ENCODE measurements at places on chromosomes 2 and 18.

DNA sequence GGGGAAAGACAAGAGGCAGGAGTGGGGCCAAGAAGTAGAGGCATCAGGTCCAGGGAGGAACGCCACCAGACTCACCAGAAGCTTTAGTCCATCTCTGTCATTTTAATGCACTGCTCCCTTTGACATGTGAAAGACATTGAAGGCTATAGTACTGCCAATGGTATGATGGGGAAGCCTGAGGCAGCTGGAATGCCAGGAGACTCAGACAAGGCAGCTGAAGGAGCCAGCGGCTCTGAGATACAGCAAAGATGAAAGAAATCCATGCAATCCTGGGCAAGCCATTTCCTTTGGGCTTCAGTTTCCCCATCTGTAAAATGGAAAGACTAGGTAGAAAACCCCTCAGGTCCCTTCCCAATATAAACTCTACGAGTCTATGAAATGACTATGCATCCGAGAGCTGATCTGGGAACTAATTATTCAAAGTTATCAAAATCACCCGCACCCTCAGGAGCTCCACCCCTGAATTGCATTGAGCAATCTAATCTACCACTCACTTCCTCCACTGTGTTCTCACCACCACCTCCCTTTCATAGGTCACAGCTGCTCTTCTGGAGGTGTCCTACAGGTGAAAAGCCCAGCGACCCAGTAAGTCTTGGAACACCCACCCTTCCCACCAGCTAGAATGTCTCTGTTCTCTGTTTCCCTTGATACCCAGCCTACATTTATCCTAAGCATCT is 3.1 kb downstream of the CXCR2 start:
- no peak for DNase-seq

- DNase-seq = no peak
These were observed 668.5 kb downstream of the TSN start for GRCh38 chr2:122423934-122424333.

GRCh38 chr18:44536046-44536445 is 144.6 kb upstream of the SETBP1 start:
- DNase-seq = no peak

DNA sequence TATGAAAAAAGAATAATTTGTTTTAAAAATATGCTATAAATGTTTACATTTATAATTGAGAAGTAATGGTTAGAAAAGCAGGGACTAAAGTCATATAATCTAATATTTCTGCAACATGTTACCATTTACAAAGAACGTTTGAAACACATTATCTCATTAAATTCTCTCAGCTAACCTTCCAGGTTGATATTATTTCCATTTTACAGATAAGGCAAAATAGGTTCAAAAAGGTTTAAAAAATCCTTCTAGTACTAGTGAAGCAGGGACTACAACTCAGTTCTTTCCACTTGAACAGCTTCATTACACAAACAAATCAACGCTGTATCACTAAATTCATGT is 875 bp downstream of the FASTKD1 start:
- no peak for DNase-seq

GRCh38 chr18:28018351-28018750 is 158.6 kb downstream of the CDH2 start:
- no peak for DNase-seq

DNA sequence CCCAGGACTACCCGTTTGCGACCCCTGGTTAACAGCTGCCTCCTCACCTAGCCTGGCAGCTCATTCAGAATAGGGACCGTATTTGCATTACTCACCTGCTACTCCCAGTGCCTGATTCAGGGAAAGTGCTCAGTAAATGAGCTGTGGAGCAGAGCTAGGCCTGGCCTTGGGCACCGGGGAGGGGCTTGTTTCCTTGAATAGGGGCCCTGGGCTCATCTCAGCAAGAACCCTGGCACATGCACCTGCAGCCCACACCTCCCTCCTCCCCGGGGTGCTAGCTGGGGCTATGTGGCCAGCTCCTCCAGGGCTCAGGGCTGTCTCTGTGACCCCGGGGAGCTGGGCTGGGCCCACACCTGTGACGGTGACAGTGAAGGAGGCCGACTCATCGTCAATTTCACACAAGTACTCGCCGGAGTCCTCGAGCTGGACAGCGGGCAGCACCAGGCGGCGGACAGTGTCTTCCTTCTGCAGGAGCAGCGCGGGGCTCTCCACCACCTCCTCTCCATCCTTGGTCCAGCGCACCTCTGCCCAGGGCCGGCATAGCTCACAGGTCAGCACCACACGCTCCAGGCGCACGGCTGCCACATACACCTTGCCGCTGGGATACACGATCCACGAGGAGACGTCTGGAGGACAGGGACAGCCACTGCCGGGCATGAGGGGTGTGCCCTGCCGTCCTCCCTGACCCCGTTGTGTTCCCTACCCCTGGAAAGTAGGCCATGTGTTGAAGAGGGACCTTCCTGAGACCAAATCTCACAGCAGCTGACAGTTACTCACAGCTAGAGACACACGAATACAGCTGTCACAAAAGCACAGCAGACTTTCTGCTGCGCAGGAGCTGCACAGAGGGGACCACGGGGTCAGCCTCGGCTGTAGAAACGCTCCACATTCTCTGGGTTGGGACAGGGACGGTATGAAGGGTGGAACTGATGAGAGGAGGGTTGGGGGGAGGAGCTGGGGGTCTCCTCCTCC is 9.0 kb downstream of the OBSL1 start:
- DNase-seq = no peak

- no peak for DNase-seq
These were observed 634.6 kb upstream of the SLC39A10 start for GRCh38 chr2:195022508-195022830.

DNA sequence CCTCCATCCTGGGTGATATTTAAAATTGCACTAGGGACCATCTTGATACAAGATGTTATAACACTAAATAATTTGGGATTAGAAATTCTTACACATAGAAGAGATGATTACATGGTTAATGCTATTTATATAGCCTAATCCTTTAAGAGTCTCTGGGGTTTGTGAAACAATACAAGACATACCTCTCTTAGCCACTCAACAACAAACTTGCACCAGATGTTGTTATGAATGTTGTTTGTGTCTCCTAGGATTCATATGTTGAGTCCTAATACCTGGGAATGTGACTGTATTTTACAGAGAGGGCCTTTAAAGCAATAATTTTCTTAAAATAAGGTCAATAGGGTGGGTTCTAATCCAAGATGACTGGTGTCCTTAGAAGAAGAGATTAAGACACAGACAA is 678.3 kb downstream of the NYAP2 start:
- DNase-seq = no peak

- no peak for DNase-seq
These were observed 3.5 kb downstream of the CPO start for GRCh38 chr2:206942592-206943478.

DNA sequence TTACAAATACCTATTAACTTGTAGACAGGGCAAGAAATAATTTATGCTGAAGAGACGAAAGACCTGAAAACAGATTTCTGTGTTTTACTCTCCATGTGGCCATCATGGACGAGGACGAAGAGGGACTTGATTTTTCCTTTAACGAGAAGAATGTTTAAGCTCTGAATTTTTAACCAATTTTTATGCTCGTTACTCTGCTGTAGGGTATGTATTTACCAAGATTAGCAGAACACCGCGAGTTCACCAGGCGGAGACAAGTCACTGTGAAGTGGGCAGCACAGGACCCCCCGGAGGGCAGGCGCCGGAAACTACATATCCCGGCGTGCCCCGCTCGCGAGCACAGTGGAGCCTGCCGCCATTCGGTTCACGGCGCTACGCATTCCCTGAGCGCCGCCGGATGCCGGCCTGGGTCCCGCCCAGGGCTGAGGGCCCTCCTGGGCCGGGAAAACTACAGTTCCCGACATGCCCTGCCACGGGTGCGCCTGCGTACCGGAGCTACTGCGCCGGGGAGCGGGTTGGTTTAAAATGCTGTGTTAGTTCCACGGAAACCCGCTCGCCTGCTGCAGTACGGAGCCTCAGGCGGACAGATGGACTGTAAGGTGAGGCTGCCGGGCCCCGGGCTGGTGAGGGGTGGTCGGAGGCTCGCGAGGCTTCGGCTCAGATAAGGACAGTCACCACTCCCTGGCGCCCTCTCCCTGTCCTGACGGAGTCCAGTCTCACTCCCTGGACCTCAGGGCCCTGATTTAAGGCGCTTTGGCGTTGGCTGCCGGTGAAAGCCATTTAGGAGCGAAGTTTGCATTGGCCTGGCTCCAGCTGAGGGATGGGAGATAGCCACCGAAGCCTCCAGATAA is at the start of gene CCDC150:
CCDC150 (plus strand) TSS at position 536 of the 851 bp plus-strand sequence; CDS start at position 588, 52 bp downstream.
- DNase-seq = peak; percentile 97

- no peak for DNase-seq
These were observed 219.3 kb upstream of the FOSL2 start for GRCh38 chr2:28173377-28173776.

GRCh38 chr2:41763141-41763540 is 284.7 kb upstream of the PKDCC start:
- no peak for DNase-seq

- no peak for DNase-seq
These were observed 168.4 kb downstream of the ACKR3 start for GRCh38 chr2:236738030-236738429.

DNA sequence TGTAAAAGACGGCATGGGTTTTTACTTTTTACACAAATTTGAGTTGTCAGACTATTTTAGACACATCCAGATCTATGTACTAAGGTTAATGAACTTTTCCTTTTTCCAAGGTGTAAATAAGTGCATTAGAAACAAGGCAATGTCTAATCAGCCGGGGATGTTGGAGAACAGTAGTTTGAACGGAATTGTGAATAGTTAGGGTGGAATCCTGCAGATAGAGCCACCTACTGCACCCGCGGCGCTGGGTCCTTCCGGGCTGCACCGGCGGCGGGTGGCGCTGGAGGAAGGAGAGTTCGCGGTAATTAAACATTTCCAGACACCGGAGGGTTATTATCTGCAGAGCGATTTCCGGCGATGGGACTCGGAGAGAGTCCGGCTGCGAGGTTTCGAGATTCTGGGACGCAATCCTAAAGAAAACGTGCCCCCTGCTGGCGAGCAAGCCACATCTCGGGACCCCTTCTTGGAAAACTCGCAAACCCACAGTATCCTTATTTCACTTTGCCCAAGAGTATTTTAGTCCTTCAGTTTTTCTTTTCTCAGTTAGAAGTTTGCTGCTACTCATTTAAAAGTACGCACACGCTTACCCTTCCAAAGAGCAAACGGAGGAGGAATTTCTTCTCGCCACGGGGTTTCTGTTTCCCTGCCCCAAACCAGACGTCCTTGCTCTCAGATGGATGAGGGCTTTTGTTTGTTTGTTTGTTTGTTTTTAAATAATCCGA is 4.5 kb upstream of the OSR1 start:
- peak; percentile 78 for DNase-seq

DNA sequence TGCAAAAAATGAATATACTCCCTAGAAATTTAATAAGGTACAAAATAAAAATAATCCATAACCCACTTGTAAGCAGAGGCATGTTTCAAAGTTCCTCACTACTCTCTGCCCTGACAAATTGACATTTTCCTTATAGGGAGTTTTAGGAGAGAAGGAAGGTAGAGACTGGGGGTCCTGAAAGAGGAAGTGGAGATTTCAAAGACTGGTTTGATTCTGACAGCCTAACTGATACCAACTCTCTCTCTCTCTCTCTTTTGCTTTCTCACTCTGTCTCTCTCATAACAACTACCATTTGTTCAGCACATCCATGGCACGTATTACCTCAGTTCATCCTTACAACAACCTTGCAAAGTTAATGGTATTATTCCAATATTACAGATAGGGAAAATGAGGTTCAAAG is 18.6 kb downstream of the FZD7 start:
- no peak for DNase-seq

GRCh38 chr2:12045864-12046291 is 299.4 kb downstream of the LPIN1 start:
- DNase-seq = no peak

GRCh38 chr2:223736488-223736887 is 100.9 kb downstream of the AP1S3 start:
- DNase-seq = no peak

GRCh38 chr18:44852818-44853217 is 172.1 kb downstream of the SETBP1 start:
- DNase-seq = peak; percentile 5

DNA sequence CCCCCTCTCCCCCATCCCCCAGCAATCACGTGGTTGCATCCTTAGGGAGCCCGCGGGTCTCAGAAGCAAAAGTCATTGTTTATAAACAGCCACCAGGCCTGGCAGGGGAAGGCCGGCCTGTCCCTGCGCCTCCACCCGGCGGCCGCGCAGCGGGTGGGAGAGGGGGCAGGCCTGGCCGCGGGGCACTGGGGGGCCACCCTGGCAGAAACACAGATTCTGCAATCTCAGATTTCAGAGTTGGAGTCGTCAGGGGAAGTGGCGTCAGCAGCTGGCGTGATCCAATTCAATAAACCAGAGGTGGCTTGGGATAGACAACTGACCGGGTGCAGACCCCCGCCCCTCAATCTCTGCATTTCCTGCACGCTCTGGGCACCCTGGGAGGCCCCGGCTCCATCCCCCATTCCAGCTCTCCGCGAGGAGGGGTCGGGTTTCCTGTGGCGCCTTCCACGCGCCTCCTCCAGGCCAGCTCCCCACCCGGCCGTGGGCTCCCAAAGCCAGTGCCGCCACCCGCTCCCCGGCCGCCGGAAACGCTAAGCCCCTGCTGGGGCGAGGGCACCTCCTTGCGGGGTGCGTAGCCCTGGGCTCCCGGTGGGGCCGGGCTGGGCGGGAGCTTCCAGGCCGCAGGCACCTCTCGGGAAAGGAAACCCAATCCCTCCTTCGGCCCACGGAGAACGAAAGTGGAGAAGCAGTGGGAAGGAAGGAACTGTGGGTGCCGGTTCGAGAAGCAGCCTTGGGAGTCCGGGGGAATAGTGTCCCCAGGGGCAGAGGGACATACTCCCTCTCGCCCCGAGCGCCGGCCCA is 1.1 kb downstream of the BIN1 start:
- no peak for DNase-seq

GRCh38 chr2:95305380-95306061 is 8.4 kb downstream of the KCNIP3 start:
- no peak for DNase-seq

GRCh38 chr2:43402002-43402401 is 175.6 kb upstream of the ZFP36L2 start:
- peak; percentile 77 for DNase-seq

DNA sequence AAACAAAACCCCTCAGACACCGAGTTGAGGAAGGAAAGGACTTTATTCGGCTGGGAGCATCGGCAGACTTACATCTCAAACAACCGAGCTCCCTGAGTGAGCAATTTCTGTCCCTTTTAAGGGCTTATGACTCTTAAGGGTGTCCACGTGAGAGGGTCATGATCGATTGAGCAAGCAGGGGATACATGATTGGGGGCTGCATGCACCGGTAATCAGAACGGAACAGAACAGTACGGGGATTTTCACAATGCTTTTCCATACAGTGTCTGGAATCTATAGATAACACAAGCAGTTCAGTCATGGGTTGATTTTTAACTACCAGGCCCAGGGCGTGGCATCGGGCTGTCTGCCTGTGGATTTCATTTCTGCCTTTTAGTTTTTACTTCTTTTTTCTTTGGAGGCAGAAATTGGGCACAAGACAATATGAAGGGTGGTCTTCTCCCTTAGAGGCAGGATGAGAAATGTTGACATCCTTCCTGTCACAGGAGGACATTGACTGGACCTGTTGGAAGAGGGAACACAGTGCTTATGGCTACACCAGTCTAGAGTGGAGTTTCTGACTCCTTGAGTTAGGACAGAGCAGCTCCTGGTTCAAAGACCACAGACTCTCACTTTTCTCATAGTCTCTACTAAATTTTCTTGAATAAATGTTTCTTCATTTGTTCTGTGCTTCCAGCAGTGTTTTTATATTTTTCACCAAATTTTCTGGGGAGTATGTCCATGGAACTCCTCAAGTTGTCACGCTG is 35.8 kb downstream of the SPOPL start:
- DNase-seq = no peak

GRCh38 chr2:162106146-162106551 is 32.1 kb upstream of the DPP4 start:
- DNase-seq = no peak

GRCh38 chr18:6633310-6633709 is 96.2 kb upstream of the ARHGAP28 start:
- no peak for DNase-seq

All from RPMI8226 (cell line).